Hematopoietic multipotent progenitor cell treated with erythropoietin and hydrocortisone succinate and interleukin-3 and kit ligand, for 17 days (in vitro differentiated cells): ENCODE measurements at places on chromosomes 11 and 22.

- no peak for DNase-seq
These were observed 89.5 kb downstream of the FAM83F start for GRCh38 chr22:40084246-40084645.

- no peak for DNase-seq
These were observed 268.6 kb downstream of the TBC1D22A start for GRCh38 chr22:47030881-47031627.

DNA sequence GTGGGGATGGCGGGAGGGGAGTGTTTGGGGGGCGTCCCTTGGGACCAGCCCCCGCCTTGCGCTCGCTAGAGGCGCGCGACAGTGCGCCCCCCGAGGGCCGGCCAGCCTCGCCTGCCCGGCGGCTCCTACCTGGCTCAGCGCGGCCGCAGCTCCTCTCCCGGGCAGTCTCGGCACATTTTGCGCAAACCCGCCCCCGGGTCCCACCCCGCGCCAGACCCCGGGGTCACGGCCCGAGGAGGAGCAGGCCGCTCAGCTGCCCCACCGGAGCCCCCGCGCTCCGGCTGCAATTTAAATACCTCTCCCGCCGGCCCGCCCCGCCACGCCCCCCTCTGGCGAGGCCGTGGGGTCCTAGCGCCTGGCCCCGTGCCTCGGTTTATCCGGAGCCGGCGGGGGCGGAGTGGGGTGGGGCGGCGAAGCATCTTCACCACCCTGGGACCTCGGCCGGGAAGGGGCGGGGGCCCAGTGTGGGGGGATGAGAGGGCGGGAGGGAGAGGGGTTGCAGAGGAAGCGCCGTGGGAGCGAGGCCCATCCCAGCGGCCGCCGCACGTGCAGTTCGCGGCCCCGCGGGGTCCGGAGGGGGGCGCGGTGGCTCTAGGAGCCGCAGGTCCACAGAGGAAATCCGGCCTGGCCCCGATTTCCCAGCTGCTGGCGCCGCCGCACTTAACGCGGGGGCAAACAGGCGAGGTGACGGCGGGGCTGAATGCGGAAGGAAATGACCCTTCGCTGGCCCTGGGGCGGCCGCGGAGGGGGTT, at the start of gene LRRC32:
LRRC32 (minus strand) TSS at position 263 of the 752 bp plus-strand sequence. CDS start 4,793 bp downstream, outside the sequence.
- DNase-seq: no peak

GRCh38 chr11:73399159-73399590, 23.0 kb downstream of the RELT start:
- DNase-seq: no peak

- DNase-seq: no peak
These were observed 10.1 kb downstream of the PKNOX2 start for GRCh38 chr11:125174686-125175085.

GRCh38 chr11:35039076-35039475, 99.9 kb upstream of the CD44 start:
- DNase-seq: no peak

DNA sequence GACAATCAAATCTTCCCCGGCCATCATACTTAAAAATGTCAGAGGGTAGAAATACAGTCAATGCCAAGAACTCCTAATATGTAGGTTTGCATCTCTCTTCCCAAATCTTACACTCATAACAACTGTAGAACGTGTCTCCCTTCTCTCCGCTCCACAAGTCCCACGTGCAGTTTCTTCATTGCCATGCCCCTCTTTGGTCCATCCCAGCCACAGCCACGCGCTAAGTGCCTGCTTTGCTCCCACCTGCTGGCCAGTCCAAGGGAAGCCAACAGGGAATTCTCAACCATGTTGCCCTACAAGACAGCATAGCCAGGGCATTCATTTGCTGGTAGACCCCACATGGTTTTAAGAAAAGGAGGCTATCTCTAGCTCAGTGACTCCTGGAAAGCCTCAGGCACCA, 420.6 kb upstream of the ISX start:
- no peak for DNase-seq

GRCh38 chr22:25382762-25383161, 163.3 kb downstream of the CRYBB2 start:
- DNase-seq: no peak

GRCh38 chr11:15055620-15056356, 17.6 kb upstream of the CALCB start:
- DNase-seq: no peak

DNA sequence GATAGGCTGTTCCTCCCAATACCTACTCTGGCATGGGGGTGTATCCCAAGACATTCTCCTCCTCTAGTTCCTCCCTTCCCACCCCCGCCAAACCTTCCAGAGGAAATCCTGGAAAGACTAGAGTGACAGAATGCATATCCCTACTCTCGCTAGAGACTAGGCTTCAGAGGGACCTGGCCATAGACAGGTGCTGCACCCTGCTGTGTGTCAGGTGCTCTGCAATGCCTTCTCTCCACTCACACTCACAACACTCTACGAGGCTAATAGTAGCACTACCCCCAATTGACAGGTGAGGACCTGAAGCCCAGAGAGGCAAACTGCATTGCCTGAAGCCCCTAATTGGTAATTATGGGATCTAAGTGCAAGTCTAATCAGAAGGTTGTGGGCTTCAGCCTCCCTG, 46.2 kb upstream of the LMO1 start:
- no peak for DNase-seq

- DNase-seq: no peak
These were observed 550 bp downstream of the FBLN1 start for GRCh38 chr22:45503050-45503815.

GRCh38 chr11:82683029-82683428, 50.6 kb downstream of the FAM181B start:
- DNase-seq: no peak

GRCh38 chr22:26552466-26552865, 37.5 kb downstream of the TPST2 start:
- DNase-seq: no peak

DNA sequence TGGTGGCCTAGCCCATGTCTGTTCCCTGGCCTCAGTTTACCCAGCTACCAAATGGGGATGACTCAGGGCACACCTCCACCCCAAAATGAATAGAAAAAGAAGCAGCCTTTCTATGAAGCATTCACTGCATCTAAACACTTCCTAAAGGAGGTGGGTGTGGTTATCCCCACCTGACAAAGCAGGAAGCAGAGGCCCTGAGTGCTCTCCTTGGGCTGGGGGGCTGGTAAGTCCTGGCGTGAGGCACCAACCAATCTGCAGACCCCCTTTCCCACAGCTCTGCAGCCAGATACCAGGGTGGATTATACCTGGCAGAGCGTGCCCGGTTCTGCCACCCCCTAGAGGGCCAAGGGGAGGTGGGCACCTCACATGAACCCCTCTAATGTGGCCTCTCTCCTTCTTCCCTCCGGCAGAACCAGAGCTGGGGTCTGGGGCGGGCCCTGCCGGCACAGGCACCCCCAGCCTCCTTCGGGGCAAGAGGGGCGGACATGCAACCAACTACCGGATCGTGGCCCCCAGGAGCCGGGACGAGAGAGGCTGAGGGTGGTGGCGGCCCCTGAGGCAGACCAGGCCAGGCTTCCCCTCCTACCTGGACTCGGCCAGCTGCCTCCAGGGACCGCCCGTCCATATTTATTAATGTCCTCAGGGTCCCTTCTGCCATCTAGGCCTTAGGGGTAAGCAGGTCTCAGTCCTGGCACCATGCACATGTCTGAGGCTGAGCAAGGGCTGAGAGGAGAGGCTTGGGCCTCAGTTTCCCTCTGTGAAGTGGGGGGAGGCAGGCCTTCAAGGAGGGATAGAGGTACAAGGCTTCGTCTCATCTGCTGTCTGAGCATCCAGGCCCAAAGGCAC, 9.2 kb downstream of the RHBDD3 start:
- no peak for DNase-seq

GRCh38 chr22:41234815-41235695, 5.7 kb downstream of the CHADL start:
- DNase-seq: no peak

GRCh38 chr11:111531687-111532364, 8.7 kb upstream of the LAYN start:
- DNase-seq: no peak

DNA sequence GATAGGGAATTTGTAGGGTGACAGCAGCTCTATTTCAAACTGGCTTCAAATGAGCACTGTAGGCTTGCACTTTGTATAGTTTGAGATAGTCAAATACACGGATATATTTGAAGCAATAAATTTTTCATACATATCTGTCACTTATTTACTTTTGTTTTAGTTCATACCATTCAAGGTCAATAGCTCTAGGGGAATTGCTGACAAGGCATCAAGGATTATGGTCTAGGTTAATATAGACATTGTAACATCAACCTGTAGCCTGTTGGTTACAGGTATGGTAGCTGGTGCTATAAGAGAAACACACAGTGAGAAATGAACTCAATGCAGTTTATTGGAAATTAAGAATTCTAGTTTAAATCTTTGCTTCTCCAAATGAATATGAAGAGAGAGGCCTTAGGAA, 267.6 kb downstream of the SOX6 start:
- DNase-seq: no peak

DNA sequence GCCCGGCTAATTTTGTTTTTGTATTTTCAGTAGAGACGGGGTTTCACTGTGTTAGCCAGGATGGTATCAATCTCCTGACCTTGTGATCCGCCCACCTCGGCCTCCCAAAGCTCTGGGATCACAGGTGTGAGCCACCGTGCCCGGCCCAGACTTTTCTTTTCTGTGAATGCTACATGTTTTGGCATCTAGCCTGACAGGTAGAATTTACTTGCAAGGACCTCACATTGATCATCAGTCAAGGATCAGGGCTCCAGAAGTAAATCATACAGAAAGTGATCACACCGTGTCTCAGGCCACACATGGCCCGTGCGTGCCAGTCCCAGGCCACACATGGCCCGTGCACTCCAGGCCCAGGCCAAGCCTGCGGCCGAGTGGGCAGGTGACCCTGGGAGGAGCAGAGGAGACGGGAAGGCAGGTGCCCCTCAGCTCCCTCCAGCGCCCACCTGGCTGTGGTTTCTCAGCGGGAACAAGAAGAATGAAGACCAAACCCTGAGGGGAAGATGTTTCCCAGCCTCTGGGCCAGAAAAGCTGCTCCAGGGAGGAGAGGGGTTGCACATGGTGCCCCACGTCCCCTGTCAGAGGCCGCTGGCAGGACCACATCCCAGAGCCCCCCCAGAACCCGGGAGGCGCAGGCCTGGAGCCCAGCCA, 76.2 kb downstream of the BRD1 start:
- no peak for DNase-seq

DNA sequence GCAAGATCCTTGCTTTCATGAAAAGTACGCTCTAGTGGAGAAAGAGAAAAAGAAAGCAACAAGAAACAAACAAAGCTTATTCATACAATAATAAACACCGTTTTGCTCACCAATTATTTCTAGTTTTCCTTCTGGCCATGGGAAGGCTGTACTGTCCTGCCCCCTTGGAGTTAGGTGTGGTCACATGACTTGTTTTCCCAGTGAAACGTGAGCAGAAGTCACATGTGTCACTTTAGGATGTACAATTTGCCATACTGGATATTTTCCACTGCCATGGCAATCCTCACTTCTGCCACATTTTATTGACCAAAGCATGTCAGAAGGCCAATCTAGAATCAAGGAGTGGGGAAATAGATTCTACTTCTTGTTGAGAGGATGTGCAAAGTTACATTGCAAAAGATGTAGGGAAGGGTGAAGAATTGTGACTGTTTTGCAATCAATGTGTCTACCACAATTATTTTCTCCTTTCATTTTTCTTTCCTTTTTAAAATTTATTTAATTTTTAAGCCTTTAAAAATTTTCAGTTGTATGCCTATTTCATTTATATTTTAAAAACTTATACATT, 24.3 kb upstream of the TRAF6 start:
- DNase-seq: no peak
